ENCODE measurements at places on chromosomes 4 and X.

DNA sequence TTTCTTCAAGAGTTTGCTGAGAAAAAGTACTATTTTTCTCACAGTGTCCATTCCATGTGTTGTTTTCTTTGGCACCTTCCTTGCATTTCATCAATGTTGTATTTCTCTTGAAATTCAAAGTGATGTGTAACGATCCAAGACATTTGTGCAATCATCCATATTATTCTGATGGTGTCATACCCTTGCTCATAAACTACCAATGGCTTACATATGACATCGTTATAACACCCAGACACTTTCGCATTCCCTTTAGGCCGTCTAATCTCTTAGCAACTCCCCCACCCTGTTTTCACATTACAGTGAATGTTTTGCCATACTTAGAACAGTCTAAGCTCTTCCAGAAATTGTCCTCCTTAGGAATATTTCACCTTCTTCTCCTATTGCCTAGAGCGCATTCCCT is 1779.0 kb downstream of the PCDH7 start:
- DNase-seq, result no peak

DNA sequence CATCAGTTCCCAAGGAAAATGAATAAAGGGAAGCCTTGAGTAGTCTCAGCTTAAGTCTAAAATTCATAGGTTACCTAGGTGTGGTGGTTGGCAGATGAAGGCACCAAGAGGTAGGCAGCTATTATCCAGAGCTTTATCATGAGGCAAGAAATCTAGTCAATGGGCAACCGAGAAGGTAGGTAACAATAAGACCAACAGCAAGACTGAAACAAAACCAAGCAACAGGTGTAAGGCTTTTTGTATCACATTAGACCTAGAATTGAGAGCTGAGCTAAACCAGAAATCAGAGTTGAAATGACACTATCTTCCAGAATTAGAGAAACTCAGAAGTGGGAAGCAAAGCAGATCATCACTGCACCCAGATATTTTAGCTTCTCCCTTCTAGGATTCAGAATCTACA is 117.1 kb downstream of the CAMK2D start:
- DNase-seq, result no peak

- no peak for DNase-seq
Measured at GRCh38 chr4:47373709-47374108, 89.8 kb downstream of the COMMD8 start.

DNA sequence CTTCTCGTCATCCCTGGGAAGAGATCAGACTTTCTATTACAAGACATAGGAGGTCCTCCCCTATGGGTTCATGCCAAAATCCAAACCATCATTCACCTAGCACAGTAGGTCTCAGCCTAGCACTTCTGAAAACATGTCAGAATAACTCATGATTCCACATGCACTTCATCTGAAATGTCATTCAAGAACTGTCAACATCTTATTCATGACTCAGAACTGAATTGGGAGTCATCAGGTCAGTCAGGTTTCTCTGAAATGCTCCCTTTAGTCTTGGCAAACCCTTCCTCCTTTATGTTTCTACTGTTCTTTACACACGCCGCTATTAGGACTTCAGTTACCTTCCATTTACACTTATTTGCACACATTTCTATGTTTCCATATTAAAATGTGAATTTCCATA is 67.2 kb downstream of the ANTXR2 start:
- DNase-seq, result no peak

DNA sequence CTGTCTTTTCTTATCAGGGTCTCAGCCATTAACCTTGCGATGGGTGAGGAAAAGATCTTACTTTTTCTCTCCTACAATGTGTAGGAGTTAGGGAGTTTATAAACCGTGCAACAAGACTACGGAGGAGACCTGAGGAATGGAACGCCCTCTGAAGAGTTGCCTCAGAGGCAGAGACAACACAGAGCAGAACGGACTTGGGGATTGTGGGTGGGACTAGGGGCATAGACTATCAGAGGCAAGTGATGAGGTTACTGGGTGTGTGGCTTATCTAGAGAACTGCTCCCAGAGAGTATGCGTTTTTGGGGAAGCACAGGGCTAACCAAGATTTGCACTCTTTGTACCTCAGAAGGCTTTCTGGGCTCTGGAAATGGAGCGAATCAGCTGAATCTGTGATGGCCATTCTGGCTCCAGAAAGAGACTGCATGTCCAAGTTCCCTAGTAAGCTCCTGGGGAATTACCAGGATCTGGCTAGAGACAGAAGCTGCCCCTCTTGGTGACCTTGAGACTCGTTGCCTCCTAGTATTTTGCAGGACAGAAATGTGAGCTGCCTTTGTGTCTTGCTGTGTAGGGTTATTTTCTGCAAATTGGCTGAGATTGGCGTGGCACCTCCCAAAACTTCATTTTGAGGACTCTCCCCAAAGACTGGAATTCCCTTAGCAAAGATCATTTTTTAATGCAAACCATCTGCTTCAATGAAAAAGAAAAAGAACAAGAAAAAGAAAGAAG is 118.9 kb downstream of the ARSF start:
- DNase-seq, result no peak

DNA sequence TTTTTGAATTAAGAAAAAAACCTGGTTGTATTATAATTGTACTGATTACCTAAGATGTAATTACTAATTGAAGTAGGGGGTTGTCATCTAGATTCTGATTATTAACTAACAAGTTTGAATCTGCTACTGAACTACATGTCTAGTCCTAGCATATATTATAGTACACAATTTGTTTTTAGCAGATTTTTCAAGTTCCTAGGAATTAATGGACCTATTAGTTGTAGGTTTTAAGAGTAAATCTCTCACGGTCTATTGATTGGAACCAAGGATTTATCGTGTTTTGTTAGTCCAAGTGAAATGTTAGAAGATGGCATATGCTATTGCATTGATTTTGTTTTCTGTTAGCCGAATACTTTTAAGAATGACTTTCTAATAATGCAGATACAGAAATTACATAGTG is 20.8 kb downstream of the PTPN13 start:
- no peak for DNase-seq

DNA sequence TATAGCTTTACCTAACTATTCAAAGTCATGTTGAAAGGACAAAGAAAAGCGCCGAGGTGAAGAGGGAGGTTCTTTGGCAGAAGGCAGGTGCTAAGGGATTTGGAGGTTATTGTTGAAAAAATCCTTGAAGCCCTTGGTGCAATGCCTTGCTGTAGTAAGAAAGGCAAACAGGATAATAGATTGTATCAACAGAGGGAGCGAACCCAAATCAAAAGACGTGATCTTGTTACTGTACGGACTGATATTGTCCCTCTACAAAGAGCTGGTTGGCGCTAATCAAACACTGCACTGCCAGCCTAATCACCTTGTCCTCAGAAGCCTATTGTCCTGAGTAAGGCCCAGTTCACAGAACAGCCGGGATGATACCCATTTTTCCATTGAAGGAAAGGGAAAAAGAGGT is 182.9 kb downstream of the ZIC3 start:
- DNase-seq, result no peak

DNA sequence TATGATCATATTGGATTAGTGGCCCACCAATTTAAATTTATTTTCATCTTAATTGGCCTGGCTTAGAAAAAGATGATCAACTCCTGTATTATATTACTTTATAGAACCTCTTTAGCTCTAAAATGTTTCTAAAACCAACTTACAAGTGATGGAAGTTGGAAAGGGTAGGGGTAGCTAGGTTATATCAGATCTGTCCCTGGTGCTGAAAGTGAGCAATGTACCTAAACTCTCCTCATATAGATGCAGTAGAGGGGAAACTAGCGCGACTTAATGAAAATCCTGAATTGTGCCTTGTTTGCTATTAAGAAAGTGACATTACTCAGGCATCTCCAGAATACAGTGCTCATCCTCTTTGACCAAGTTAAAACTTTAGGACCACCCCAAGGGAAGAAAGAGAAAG is 7.5 kb upstream of the PTCHD1 start:
- no peak for DNase-seq

Data from NCI-H524 treated with DMSO at 0.1 percent for 48 hours (cell line).